ENCODE measurements at places on chromosomes 3 and 15.

- no peak for DNase-seq
Observed at GRCh38 chr3:118530350-118530922, 504.2 kb downstream of the IGSF11 start.

GRCh38 chr15:99735868-99736267, 2.6 kb upstream of the LYSMD4 start:
- DNase-seq, result no peak

GRCh38 chr3:39104961-39105686, 2.3 kb downstream of the GORASP1 start:
- DNase-seq, result no peak

- no peak for DNase-seq
Observed at GRCh38 chr3:87410110-87410509, 133.7 kb upstream of the POU1F1 start.

GRCh38 chr3:61682671-61683548, 121.5 kb downstream of the PTPRG start:
- peak; percentile 20 for DNase-seq

DNA sequence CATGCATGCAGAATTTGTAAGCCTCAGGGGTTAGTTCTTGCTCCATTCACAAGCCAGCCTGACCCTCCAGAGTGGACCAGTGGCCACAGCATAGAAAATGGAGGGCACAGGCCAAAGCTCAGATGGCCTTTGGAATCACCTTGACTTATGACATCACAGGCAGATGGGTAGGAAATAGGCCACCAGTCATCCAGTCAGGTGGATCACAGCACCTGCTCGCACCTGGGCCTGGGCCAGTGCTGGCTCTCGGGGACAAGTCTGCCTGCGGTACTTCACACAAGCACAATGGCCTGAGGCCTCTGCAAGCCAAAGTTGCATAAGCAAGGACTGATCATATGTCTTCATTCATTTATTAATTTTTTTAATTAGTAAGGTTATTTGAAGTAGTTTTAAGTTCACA, 39.3 kb downstream of the PPCDC start:
- no peak for DNase-seq

GRCh38 chr3:115478359-115478758, 145.0 kb upstream of the GAP43 start:
- DNase-seq, result no peak

- DNase-seq, result no peak
Observed at GRCh38 chr3:178099862-178100261, 436.4 kb upstream of the KCNMB2 start.

- DNase-seq, result no peak
Observed at GRCh38 chr15:27324886-27325615, 354.1 kb downstream of the GABRG3 start.

DNA sequence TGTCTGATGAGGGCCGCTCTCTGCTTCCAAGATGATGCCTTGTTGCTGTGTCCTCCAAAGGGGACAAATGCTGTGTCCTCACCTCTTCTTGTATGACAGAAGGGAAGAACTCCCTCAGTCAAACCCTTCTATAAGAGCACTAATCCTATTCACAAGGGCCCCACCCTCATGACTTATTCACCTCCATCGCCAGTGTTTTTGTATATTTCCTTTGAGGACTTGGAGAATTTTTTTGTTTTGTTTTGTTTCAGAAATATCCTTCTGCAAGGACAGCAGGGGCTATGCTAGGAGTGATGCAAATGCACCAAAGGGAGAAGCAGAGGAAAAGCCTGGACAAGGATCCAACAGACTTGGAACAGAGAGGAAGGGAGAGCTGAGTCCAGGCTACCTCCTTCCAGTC, 214.4 kb downstream of the TLE3 start:
- DNase-seq, result no peak

DNA sequence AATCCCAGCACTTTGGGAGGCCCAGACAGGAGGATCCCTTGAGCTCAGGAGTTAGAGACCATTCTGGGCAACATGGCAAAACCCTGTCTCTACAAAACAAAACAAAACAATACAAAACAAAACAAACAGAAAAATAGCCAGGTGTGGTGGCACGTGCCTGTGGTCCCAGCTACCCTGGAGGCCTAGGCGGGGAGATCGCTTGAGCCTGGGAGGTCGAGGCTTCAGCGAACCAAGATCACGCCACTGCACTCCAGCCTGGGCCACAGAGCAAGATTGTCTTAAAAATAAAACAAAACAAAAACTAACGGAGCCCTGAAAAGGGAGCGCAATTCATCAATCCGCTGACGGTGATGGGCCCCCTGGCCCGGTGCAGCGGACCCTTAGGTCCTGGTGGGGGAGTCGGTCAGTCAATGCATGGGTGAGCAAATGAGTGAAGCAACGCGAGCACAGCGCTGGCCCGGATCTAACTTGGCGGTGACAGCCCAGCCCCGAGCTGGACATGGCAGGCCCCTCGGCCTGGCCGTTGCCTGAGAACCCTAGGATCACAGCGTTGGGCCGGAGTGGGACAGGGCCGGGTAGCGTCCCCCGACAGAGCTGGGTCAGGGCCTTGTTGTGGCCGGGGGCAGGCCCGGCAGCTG, 52.4 kb upstream of the BLM start:
- peak; percentile 34 for DNase-seq

Data from RWPE1 (cell line).